CD4-positive, alpha-beta T cell treated with Interleukin-4 for 4 hours (primary cell): ENCODE measurements at places on chromosomes 12 and 14.

DNA sequence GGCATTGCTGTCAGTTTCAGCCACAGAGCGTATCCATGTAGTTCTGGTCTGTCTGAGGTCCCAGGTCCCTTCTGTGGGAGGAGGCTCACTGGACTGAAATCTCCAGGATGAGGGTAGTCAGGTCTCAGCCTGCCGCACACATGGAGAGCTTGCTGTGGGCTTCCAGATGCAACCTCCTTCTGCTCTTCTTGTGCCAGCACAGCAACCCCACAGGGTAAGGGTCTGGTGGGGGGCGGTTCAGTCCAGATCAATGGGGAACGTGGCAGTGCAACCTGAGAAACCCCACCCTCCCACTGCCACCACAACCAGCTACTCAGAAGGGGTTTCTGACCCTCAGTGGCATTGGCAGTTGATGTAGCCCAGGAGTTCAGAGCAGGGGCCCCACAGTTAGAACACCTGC lies 61.2 kb downstream of the BEGAIN start:
- no peak for DNase-seq

DNA sequence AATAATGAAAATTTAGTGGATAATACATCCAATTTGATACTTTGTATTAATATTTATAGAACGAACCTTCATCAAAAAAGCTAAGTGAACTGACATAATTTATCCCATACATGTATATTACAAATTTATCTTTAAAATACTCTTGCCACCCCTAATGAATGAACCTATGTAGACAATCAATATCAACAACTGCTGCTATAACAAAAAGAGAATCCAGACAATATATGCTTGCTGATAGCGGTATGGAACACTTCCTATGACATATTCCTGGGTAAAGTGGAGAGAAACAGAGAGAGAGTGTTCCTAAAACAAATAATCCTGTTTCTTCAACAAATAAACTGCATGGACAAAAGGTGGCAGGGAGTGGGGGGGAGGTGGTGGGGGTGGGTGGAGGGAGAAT lies 31.3 kb downstream of the TM7SF3 start:
- DNase-seq, result no peak

DNA sequence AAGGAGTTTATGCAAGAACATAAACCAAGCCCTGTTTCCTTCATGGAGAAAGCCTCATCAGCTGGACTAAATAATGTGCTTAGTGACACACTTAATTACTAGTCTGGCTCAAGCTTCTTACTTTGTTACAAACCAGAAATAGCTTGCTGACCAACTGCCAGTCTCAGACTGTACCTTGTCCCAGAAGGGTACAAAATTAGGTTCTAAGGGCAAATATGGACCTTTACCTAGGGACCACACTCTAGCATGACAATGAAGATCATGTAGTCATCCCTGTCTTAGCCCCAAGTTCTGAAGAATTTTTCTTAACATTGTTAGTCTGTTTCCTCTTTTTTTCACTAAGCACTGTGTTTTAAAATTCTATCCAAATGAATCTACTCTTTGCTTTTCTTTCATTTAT lies 2.2 kb downstream of the AMN1 start:
- DNase-seq, result no peak

GRCh38 chr12:16349131-16349460 lies 1.7 kb downstream of the MGST1 start:
- DNase-seq, result no peak

GRCh38 chr14:50061664-50062437 lies 54.5 kb downstream of the VCPKMT start:
- DNase-seq, result peak; percentile 86

- DNase-seq, result no peak
These were observed 1143.6 kb downstream of the FLRT2 start for GRCh38 chr14:86673523-86673969.

DNA sequence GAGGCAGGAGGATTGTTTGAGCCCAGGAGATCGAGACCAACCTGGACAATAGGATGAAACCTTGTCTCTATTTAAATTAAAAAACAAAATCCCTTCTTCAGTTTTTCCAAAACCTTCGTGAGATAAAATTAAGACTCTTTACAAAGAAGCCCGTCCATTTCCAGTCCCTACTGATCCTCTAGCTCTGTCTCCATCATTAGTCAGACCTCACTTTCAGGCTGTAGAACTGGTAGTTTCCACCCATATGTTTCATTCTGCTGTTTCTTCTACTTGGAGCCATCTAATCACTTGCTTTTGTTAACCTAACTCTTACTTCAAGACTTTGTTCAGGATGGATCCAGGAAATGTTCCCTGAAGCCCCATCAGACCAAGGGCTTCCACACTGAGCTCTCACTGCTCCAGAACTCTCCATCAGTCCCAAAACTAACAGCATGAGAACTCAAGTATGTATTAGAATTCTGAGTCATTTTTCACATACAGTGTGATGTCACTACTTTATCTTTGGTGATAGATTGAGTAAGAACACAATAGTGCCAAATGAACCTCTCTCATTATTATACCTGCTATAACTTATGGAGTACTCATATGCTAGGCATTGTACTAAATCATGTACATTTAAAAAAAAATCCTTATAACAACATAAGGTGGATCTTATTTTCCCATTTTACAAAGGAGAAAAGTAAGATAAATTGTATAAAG lies 90.8 kb downstream of the PRICKLE1 start:
- no peak for DNase-seq

- DNase-seq, result no peak
These were observed 180.2 kb downstream of the CACNA1C start for GRCh38 chr12:2233034-2233433.
